ENCODE measurements at places on chromosomes 12 and 14. TPM values are rescaled to one million over a fixed set of nuclear protein-coding genes. Genes with fewer than 3 reads are reported as not detected.

GRCh38 chr12:71475280-71475679, 35.7 kb downstream of the LGR5 start:
- no peak for DNase-seq

CEBPE gene
- polyA plus RNA-seq: not detected

DNA sequence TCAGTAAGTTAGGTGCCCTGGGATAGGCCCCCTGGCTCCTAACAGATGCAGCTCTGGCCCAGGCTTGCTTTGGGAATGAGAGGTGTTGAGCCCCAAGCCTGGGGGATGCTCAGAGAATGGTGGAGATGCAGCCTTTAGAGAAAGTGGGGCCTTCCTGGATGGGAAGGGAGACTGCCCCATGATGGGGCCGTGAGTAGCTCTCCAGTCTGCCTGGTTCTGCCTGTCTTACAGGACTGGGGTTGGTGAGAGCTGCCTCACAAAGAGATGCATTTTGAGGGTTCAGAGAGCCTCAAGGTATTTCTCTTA, 523 bp upstream of the VRTN start:
- DNase-seq: no peak

- DNase-seq: no peak
These were observed 40.7 kb upstream of the TCL1B start for GRCh38 chr14:95645389-95645996.

DNA sequence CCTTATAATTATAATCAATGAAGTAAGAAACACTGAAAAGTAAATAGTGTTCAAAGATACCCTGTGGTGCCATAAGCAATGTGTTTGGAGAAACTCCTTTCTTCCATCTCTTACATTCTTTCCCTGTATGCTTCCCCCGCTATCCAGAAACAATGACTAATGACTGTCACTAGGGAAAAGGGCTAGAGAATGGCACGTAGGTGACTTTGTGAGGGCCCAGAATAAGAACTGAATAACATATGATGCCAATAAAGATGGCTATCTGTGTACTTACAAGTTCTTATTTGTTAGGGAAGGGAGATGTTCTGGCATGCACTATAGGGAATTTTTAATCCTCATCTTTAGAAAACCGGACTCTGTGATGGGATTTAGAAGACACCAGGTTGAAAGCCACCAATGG, 4.7 kb upstream of the KRT7 start:
- no peak for DNase-seq

CFAP54 gene
- 1.0 TPM for polyA plus RNA-seq

- no peak for DNase-seq
These were observed 24.1 kb downstream of the DDX47 start for GRCh38 chr12:12837025-12837812.

- no peak for DNase-seq
These were observed 1.3 kb upstream of the HIF1A start for GRCh38 chr14:61694039-61694438.

DNA sequence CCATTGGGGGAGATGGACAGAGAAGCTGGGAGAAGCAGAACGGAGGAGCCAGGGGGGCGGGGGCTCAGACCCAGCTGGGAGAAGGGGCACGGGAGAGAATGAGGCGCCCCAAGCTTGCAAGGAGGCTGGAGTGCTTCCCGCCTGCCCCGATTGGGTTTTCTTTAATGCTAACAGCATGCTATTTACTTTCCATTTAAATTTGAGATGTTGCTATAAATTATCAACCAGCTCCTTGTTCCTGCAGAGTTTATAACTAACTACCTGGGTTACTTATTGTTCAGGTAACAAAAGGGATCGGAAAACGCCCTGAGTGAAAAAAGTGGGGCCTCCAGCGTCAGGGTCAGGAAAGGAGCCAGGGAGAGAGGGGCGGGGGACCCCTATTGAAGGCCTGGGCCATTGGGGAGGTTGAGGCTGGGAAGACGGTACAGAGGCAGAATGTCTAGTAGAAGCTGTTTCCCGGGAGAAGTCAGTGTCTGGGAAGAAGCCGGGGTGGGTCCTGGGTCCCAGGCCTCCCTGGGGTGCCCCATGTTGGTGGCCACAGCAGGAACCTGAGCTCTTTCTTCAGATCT, 2.5 kb downstream of the HNF1A start:
- DNase-seq: no peak

- no peak for DNase-seq
These were observed 106.1 kb downstream of the DPF3 start for GRCh38 chr14:72787841-72788240.

- DNase-seq: no peak
These were observed 1.1 kb downstream of the ARHGAP5 start for GRCh38 chr14:32078023-32078857.

GRCh38 chr14:55800156-55800785, 220.3 kb downstream of the KTN1 start:
- no peak for DNase-seq

DNA sequence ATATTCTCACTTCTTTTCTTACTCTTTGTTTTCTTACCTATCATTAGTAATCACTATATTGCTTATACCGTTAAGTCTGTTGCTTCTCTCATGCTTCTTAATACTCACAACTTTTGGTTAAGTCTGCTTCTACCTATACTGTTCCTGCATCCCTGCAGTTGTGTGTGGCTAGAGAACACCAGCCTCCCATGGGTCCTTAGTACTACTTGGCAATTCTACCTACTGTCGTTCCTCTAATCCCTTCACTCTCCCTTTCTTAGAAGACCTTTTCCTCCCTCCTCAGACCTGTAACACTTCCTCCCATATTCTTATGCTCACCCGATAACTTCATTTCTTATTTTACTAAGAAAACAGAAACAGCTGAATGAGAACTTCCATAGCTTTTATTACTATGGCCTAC, 29.3 kb downstream of the CNOT2 start:
- no peak for DNase-seq

DNA sequence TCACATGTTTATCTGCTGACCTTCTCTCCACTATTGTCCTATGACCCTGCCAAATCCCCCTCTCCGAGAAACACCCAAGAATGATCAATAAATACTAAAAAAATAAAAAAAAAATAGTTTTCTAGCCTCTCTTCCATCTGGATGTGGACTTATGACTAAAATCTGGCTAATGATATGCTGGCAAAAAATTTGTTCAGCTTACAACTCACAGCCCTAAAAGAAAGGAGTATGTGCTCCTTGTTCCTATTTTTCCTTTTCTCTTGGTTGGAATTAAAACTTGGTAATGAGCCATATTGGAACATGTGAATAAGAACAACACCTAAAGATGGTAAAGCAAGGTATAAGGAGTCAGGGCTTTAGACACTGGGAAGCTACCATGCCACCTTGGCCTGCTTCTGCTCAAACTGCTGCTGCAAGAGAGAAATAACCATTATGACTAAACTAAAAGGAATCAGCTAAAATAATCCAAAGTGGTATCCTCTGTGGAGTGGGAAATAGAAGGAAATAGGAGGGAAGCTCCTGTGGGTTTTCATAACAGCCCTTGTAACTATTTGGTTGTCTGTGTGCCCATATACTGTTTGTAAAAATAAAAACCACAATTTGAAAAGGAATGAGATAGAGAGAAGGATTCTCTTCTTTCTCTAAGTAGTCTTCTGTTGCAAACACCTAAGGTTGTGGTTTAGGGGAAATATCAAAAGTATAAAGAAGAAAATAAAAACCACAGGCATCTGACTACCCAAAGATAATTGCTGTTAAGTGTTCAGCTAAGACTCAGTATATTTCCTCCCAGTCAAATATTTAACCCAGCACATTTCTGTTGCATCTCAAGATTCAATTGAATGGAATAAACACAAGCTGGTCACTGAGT, 53.8 kb downstream of the SDR9C7 start:
- DNase-seq: no peak

DNA sequence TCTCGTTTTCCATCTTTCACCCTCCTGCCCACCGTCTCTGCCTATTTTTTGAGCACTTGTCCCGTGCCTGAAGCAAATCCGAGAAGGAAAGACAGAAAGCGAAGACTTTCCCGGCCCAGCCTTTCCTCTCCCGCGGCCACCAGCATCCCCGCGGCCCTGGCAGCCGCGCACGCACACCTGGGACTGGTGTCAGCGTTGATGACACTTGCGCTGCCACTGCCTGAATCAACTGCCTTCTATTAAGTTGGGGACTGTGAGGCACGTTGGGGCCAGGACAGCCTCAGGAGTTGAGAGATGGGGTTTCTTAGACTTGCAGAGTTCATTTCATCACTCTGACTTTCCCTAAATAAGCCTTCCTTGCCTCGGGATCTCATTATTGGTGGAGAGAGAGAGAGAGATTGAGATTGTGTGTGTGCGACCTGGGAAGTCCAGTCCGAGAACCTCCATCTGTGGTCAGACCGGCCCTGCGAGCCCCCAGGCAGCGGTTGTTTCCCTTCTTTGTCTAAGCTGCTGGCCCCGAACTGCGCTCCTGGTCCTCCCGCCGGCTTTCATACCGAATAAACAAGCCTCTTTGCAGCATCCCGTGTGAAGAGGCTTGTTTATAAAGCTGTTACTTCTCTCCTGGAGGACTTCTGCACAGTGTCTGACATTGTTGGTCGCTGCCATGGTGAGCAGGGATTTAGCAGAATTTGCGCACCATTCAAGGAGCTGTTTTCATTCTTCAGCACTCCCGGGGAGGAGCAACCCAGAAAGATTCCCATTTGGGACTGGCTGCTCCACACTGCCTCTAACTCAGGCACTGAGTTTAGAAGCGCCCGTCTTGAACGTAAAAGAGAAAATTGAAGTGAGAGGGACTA, 1.5 kb downstream of the PDZRN4 start:
- no peak for DNase-seq

ABCC9 gene
- polyA plus RNA-seq: 0.01 TPM

- DNase-seq: no peak
These were observed 7.2 kb upstream of the SELPLG start for GRCh38 chr12:108640802-108641445.

GRCh38 chr12:6613015-6613775, 6.0 kb upstream of the CHD4 start:
- DNase-seq: no peak

GPR84 gene
- 3.1 TPM for polyA plus RNA-seq

GRCh38 chr14:74720526-74720925, 7.6 kb downstream of the FCF1 start:
- DNase-seq: no peak

GRCh38 chr12:77160931-77161330, 95.6 kb upstream of the E2F7 start:
- no peak for DNase-seq

- no peak for DNase-seq
These were observed 1.9 kb upstream of the LLPH start for GRCh38 chr12:66132408-66132807.

EIF2B2 gene
- polyA plus RNA-seq: 85.8 TPM

NAA25 gene
- 33.6 TPM for polyA plus RNA-seq

PCNX4 gene
- polyA plus RNA-seq: 34.8 TPM

DNA sequence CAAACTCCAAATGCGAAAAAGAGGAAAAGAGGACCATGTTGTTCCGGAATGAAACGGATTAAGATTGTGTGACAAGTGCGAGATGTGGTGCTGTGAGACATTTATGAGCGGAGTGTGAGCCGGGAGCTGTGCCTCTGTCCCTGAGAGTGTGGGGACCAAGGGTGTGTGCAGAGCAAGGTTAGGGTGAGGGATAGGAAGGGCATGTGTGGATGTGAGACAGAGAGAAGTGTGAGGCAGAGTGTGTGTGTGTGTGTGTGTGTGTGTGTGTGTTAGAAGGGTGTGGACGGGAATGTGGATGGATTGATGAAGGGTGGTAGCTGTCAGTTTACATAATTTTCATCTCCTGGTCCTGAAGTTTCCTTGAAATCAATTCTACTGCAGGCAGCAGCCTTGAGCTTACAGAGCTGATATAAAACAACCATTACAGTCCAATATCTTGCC, 4.3 kb upstream of the OTX2 start:
- DNase-seq: no peak

- DNase-seq: no peak
These were observed 19.3 kb downstream of the JAG2 start for GRCh38 chr14:105149146-105149781.
